ENCODE measurements at places on chromosomes 13 and 19.

GRCh38 chr13:48489666-48490065 lies 43.2 kb downstream of the RCBTB2 start:
- DNase-seq = no peak

GRCh38 chr13:33204130-33204927 lies 81.2 kb downstream of the STARD13 start:
- no peak for DNase-seq

GRCh38 chr13:22549126-22549525 lies 631.7 kb upstream of the SGCG start:
- DNase-seq = no peak

DNA sequence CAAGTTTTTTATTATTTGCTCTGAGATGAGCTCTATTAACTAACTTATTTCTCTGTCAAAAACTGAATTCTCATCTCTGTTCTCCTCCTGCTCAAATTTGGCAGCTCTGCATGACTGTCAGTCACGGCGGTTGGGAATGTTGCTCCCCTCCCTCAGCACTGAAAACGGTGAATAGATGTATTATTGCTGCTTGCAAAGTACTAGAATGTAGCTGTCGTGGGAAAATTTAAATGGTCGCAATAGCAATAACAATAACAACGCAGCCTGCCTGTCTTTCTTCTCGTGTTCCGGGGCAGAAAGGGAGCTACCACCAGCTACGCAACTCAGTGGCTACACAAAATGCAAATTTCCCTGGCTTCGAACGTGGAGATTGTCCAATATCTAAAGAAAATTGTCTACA lies 125.6 kb upstream of the FRY start:
- no peak for DNase-seq

GRCh38 chr13:99357941-99358340 lies 50.7 kb upstream of the GPR183 start:
- DNase-seq = no peak

GRCh38 chr13:44019651-44020050 lies 139.9 kb downstream of the LACC1 start:
- DNase-seq = no peak
